CD4-positive, alpha-beta T cell treated with Interferon alpha-2 for 1 hour (primary cell): ENCODE measurements at places on chromosomes 16 and 17.
A peak's percentile ranks its signal among the peaks of the same experiment; 100 is the strongest.

DNA sequence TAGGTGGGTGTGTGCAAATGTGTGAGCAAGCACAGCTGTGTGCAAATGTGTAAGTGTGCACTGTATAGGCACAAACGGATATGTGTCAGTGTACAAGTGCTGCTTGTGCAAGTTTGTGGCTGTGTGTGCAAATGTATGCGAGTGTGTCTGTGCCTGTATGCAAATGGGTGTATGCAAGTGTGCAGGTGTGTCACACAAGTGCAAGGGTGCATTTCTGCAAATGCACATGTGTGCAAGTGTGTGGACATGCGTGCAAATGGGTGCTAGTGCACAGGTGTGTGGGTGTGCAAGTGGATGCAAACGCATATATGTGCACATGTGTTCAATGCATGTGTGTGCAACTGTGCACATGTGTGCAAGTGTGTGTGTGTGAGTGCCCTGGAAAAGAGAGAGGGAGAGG lies 76.5 kb upstream of the TNRC6C start:
- no peak for DNase-seq

DNA sequence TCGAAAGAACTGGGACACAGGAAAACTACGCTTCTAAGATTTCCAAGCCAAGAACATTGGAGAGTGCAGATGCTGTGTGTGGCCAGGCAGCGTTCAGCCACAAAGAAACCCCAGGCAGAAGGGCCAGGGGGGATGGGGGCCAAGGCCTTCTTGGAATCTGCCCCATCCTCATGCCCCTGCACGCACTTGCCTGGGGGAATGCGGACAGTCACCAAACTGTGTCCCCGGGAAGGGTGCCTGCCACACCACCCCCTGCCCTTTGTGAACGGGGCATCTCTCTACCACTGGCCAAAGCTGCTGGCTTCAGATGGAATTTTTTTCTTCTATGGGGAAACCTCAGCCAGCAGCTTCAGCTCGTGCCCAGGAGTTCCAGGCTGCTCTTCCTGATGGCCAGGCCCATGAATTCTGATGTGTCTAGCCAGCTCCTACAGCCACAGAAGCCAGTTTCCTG lies 32.0 kb upstream of the DNAH17 start:
- DNase-seq, result no peak

GRCh38 chr17:61442136-61442775 lies 10.0 kb upstream of the TBX4 start:
- DNase-seq, result no peak

DNA sequence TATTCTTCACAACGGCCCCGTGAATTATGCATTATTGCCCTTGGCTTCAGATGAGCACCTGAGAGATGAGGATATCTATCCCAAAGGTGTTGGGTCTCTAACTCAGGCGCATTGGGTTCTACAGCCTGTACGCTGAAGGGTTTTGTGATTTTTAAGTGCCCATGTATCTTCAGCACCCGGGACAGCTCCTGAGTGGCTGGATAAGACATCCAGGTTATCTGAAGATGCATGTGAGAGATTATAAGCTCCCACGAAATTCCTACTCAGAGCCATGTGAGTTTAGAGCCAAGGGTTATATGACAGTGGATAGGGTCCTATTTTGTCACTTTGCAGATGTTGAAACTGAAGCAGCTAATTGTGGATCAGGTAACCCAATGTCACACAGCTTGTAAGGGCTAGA lies 612.3 kb upstream of the EEF2KMT start:
- DNase-seq, result no peak

DNA sequence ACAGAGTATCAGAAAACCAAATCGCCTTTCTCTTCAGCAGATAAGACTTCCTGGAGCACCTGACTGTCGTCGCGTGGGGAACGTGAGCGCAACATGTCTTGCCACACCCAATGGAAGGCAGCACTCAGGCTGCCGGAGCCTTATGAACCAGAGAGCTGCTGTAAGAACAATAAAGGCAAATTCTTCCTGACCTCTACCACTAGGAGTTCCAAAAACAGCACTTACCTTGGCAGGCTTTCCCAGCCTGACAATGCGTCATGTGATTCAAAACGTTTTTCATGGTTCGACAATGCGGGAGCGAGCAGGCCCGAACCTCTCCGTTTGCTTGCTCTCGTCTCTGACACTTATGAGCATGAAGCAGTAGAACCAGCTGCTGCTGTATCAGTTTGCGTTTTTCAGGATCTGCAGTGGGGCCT lies 75.8 kb upstream of the TRAP1 start:
- no peak for DNase-seq

- DNase-seq, result no peak
Observed at GRCh38 chr17:64423881-64424280, 25.0 kb upstream of the MILR1 start.

GRCh38 chr17:28526381-28526780 lies 20.2 kb downstream of the FOXN1 start:
- DNase-seq, result no peak

GRCh38 chr16:17552351-17552750 lies 81.6 kb upstream of the XYLT1 start:
- no peak for DNase-seq

DNA sequence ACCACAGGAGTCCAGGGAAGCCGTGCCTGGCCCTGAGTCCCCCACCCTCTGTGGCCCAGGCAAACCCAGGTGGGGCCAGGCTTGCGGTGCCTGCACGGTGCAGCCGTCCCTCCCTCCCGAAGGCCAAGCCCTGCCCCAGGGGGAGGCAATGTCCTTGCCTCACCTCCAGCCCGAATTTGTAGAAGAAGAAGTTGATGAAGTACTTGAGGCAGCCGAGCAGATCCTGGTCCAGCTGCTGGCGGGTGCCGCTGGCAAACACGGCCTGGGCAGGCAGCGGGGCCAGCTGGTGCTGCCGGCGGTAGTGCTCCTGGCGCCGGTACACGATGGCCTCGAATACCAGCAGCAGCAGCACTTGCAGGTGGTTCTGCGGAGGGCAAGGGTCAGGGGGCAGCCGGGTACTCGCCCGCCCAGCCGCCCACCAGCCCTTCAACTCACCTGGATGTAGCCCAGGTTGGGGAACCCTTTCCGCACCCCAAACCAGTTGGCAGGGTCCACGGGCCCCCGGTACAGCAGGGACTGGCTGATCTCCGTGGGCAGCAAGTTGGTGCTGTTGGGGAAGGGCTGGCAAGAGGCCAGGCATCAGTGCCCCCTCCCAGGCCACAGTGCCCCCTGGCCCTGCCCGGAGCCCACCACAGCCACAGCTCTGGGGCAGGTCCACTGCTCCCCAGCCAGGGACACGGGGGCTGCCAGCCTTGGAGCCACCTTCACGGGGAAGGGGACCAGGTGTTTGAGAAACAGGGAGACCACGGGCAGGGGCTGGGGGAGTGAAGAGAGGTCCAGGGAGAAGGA lies 26.1 kb downstream of the CTU2 start:
- DNase-seq, result no peak

- no peak for DNase-seq
Observed at GRCh38 chr16:70694088-70694867, 8.4 kb upstream of the MTSS2 start.

DNA sequence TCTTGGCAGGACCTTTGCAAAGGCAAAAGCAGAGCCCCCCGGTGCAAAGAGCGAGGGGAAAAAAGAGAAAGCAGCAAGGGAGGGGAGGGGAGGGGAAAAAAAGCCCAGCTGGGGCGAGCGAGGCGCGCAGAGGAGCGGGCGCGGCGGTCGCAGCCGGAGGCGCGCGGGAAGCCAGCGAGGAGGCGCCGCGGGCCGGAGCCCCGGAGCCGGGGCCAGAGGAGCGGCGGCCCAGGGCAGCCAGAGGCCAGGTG lies 129 bp downstream of the IRX5 start:
- no peak for DNase-seq

- no peak for DNase-seq
Observed at GRCh38 chr17:14204084-14204483, 32.6 kb downstream of the CDRT15 start.

DNA sequence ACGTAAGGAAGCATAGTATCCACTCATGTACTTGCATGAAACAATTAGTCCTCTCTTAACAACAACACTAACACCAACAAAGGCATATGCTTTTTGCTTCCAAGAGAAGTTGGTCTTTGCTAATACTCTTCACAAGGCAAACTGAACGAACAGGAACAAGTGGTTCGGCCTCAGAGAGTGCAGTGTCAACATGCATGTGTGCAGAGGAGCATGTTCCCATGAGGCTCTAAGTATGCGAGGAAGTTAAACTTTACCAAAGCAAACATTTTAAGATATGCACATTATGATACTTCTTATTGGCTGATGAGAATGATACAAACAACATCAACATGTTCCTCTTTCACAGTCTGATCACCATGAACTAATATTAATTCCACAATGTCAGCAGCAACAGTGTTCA lies 285.3 kb upstream of the IRX5 start:
- DNase-seq, result no peak

DNA sequence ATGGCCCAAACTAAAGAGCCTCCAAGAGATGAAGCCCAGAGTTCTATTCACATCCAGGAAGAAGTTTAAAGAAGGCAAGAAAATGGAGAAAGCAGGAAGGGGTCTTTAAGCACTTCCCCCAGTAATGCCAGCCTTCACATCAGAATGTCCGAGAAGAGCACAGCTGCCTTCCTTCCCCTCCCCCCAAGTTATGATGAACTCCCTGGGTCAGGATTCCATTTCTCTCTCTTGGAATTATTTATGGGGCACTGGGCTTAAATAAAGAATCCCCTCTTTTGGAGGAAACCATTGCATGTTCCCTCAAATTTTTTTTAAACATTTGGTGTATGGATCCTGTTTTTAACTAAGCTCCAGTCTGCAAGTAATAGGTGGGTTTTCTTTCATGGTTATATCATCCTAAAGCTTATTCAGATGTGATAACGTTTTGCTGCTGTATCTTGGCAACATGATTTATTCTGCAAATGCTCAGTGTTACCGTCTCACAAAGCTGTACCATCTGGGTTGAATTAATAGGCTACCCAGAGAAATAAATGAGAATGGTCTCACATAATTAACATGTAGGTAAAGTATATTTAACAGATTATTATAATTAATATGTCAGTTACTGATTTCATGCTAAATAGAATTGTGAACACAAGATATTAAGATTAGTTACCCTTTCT lies 160.9 kb upstream of the TOX3 start:
- no peak for DNase-seq

- DNase-seq, result no peak
Observed at GRCh38 chr16:11794996-11795886, 1.8 kb downstream of the ZC3H7A start.

- no peak for DNase-seq
Observed at GRCh38 chr17:74307984-74308773, 17.8 kb upstream of the KIF19 start.

GRCh38 chr16:47946092-47946491 lies 209.7 kb downstream of the ABCC12 start:
- DNase-seq, result no peak

DNA sequence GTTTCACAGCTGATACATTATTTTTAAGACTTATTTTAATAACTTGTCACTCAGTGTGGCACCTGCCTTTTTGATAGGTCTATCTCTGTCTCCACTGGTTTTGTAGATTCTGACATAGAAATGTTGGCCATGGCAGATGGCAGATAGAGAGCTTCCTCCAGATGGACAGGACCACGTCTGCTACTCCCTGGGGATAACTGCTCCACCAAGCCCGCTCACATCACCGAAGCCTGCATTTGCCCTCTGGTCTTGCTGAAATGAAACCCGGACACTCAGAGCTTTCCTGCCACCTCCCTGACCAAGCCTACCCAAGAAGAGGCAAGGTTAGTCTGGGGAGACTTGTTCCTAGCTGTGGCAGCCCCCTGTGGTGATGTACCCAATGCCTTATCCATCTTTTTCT lies 16.4 kb upstream of the HAP1 start:
- DNase-seq, result no peak

DNA sequence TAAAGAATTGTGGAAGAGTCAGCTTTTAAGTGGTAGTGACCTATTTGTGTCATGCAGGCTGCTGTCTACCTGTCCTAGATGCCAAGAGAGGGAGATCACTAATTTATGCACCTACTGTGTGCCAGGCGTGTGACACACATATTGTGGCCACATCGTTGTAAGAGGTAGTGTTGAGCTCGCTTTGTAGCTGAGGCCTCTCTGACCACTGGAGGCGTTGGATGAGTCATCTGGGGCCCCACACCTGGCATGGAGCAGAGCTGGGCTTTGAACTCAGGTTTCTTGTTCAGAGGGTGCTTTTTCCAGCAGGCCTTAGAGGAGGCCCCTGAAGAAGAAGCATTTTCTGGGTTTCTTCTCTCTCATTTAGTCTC lies 52.3 kb upstream of the LGALS9 start:
- DNase-seq, result no peak

GRCh38 chr16:75798714-75799113 lies 72.4 kb upstream of the CPHXL start:
- DNase-seq, result no peak

- DNase-seq, result no peak
Observed at GRCh38 chr16:70601576-70602575, 44.5 kb upstream of the IL34 start.

GRCh38 chr17:73400915-73401545 lies 89.2 kb upstream of the CDC42EP4 start:
- DNase-seq, result no peak

DNA sequence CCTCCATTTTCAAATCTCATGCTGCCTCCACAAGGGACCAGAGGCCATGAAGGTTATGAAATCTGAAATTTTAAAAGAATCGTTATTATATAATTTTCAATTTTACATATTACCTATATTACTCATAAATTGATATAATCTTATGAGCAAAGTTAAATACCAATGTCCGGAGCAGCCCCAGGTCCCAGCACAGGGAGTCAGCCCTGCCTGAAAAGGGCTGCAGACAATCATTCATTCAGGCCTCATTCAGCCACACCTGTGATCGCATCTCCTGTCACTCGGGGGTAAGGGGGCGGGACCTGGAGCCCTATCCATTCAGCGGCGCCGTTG lies 172.5 kb downstream of the AHSP start:
- DNase-seq, result no peak

- peak; percentile 41 for DNase-seq
Observed at GRCh38 chr17:76816590-76817135, 51.5 kb upstream of the MGAT5B start.

GRCh38 chr17:20012017-20012536 lies 2.9 kb downstream of the SPECC1 start:
- no peak for DNase-seq

DNA sequence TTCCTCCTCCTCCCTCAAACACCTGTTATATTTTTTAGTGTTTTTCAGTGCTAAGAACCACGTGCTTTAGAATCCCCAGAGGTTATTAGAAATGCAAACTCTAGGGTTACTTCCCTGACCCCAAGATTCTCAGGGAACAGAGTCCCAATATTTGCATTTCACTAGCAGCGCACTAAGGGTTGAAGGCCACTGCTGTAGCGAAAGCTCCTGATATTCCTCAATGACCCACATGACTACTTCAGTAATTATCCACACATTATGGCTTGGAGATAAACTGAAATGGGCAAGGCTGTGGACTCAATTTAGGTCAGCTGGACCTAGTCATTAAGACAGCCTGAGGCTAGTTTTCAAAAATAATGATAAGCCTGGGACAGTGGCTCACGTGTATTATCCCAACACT lies 78.5 kb upstream of the BCAR1 start:
- DNase-seq, result no peak

GRCh38 chr16:68987734-68988457 lies 117.6 kb upstream of the HAS3 start:
- no peak for DNase-seq
